ENCODE measurements at places on chromosomes 7 and 10.

DNA sequence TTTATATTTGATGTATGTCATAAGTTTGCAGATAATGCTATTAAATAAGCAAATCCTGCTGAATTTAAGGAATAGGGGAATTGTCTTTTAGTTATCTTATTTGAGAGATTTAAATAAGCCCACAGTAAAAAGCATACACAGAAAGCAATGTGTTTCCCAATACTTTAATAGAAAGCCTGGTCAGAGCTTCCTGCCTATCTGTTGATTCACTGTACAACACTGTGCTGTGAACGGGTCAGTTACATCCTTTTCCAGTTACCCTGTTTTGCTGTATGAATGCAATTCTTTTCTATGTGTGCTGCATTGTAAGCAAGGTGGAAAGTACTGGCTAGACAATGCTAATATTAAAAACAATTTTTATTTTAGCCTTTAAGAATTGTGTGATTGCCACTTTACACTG is 81.2 kb downstream of the ANKRD7 start:
- DNase-seq, result no peak

DNA sequence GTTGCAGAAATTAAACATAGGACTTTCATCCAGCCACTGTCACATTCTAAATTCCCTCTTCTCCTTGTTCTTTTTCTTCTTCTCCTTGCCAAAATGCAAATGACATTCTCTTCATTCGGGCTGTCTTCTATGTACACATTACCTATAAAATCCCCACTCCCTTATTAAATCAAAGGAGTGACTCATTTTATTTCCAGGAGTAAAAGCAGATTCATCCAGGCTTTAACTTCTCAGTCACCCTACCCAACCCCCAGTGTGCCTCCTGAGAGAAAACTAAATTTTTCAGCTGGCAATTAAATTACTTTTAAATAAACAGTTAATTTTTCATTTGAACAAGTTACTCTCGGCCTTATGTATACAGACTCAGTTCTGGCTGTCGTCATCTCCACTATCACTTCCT is 223.9 kb upstream of the SHH start:
- DNase-seq, result no peak

- no peak for DNase-seq
Measured at GRCh38 chr7:157875230-157876179, 538.7 kb downstream of the DNAJB6 start.

DNA sequence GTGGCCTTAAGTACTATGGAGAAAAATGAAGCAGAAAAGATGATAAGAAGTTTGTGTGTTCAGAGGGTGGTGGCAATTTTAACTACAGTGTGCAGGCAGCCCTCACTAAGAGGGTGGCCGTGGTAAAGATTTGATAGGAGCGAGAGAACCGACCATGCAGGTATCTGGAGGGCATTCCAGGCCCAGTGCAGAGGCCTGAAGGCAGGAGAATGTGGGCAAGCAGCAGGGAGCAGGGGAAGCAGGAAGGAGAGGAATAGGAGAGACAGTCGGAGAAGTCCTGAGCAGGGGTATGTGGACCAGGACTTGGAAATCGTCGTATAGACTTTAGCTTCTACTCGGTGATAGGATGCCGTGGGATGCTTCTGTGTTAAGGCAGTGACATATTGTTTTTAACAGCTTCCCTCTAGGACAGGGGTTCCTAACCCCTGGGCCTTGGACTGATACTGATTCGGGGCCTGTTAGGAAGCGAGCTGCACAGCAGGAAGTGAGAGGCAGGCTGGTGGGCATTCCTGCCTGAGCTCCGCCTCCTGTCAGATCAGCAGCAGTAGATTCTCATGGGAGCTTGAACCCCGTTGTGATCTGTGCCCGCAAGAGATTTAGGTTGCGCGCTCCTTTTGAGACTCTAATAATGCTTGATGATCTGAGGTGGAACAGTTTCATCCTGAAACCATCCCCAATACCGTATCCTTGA is 227.2 kb downstream of the CCDC3 start:
- DNase-seq, result no peak

- no peak for DNase-seq
Measured at GRCh38 chr7:27866828-27867672, 127.1 kb downstream of the TAX1BP1 start.

DNA sequence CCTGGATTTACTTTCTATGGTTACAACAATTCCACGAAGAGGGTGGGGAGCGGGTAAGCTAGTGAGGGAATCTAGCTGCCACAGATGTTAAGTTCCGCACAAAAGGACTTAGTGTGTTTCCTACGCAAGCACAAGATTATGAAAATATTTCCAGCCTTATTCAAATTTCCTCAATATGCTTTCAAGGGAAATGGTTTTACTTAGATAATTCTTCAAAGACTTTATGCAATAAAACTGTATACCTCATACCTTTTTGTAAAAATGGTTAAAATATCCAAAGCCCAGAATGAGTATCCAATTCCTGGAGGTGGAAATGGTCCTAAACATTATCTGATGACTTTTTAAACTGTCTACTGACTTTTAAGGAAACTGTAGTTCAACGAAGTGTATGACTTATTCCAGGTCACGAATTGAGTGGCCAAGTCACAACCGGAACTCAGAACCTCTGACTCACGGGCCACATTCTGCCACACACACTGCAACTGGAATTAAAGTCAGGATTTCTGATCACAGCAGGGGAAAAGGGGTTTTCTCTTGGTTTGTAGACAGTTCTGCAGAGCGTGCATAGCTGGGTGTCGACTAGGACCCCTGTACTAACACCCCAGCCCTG is 20.2 kb upstream of the INSIG1 start:
- no peak for DNase-seq

DNA sequence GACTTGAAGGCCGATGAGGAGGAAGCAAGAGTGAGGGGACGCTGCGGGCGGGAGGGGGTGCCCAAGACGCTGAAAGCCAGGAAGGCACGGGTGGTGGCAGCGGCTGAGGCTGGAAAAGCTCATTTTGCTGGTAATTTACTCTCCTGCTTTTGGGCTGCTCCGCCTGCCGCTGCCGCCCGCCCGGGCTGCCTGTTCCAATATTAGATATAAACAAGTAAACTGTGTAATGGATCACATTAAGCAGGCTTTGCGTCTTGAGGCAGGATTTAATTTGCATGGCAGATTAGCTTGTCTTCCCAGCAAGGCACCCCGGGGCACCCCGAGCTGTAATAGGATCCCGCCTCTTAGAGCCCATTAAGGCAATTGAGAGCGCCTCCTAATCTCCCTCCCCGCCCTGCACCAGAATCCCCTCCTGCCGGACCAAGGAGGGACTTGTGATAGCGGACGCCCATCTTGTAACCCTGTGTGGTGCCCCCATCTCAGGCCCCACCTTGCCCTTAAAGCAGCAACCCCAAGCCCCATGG is 46.1 kb upstream of the SLF2 start:
- DNase-seq, result no peak

GRCh38 chr7:135888740-135889139 is 88.4 kb downstream of the MTPN start:
- no peak for DNase-seq

GRCh38 chr10:84626397-84627087 is 298.2 kb downstream of the CCSER2 start:
- no peak for DNase-seq

GRCh38 chr7:55065079-55065478 is 46.3 kb downstream of the EGFR start:
- no peak for DNase-seq

GRCh38 chr7:116899308-116899707 is 36.9 kb downstream of the CAPZA2 start:
- no peak for DNase-seq

DNA sequence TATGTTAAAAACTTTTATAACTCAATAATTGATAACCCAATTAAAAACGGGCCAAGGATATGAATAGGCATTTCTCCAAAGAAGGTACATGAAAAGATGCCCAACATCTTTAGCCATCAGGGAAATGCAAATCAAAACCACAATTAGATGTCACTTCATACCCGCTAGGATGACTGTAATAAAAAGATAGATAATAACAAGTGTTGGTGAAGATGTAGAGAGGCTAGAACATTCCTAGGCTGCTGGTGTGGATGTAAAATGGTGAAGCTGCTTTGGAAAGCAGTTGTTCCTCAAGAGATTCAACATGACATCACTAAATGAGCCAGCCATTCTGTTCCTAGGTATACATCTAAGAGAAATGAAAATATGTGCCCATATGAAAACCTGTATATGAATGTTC is 35.6 kb downstream of the CAMK1D start:
- no peak for DNase-seq

DNA sequence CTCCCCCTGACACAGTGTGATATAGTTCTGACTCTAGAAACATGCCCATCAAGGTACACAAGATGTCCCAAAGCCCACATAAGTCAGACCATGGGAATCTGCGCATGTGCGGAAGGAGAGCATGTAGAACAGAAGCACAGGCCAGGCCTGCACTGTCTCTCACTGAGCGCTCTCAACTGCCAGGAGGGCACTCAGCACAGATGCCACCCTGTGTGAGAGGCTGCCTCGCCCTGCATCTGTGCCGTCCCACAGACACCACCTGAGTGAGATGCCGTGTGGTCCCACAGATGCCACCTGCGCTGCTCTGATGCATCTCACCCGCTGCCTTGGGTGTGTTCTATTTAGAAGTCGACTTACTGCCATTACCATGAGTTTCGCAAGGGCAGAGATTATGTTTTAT is 98.4 kb downstream of the VOPP1 start:
- DNase-seq, result no peak
